ENCODE measurements at places on chromosomes 2 and 18. TPM values are rescaled to one million over a fixed set of nuclear protein-coding genes. Genes with fewer than 3 reads are reported as not detected.

DNA sequence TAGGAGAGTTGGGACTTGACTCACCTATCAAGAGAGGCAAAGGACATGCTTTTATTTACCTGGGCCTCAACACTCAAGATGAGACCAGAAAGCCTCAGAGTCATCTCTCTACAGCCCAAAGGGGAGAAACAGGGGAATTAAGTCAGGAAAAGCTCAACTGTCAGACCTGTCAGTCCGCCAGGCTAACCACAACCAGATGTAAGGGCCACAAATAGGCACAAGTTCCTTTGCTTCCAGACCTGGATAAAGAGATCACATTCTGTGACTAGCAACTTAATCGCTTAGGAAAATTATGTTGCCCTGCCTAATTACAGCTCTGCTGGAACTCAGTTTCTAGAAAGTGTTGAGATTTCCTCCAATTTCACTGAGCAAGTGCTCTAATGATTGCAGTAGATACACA, 67.9 kb downstream of the ANKRD44 start:
- DNase-seq = no peak

DNA sequence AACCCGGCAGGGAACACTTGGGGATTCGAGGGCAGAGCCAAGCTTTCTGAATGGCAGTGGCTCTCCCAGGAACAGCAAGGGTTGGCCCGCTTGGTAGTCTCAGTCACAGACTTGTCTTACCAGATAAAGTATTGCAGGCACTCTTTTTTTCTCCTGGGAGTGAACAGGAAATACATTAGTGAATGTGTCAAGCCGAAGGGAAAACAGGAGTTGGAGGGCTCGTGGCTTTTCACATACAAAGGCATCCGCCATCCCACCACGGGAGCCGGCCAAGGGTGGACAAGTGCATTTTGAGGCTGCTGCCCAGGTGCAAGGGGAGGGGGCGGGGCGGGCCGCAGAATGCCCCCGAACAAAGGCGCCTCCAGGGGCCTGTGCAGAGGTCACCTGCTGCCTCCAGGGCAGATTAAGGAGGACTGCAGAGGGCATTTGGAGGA, 163.3 kb upstream of the SIX3 start:
- DNase-seq = no peak

- no peak for DNase-seq
Measured at GRCh38 chr18:64119916-64120315, 29.0 kb downstream of the LINC00305 start.

GRCh38 chr2:221572219-221572820, at the start of gene EPHA4:
Gene EPHA4, minus strand, starts transcription at chr2:221572304. Its CDS starts 56 bp downstream, at chr2:221572248.
- peak; percentile 93 for DNase-seq

- DNase-seq = no peak
Measured at GRCh38 chr18:36314754-36315153, 17.2 kb downstream of the FHOD3 start.

GRCh38 chr18:22230471-22230945, 61.1 kb downstream of the GATA6 start:
- no peak for DNase-seq

DNA sequence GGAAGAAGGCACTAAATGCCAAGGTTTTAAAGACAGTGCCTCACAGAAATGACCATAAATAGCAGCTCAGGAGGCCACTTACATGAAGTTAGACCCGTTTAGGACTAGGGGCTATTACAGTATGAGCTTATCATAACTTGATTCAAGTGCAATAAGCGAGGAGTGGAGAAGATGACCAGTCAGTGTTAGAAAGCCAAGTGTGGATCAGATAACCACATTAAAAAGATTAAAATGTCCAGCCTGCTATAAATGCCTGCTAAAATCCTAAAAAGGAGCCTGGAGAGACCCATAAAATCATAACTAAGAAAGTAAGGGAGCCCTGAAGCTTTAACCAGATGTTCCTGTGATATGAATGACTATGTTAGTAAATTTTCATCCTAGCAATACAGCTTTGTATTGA, 117.5 kb upstream of the ZNF521 start:
- DNase-seq = no peak

DNA sequence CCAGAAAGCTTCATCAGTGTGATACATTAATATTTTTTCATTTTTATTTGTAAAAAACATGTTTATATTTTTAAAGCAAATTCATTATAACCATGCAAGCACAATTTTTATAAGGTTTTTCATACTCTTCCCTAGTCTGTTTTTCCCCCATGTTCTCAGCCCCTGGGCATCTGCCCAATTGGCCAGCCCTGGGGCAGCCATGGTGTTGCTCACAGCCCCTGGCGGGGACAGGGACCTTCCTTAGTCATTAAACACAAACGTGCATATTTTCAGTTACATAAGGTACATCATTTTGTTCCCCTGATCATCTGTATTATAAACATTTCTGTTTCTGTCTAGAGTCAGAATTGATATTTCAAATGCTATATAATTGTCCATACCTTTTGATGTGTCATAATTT, 150.0 kb downstream of the ESCO1 start:
- no peak for DNase-seq

Gene FASTKD1
- 44.4 TPM for total RNA-seq

Gene PTCD3
- 89.3 TPM for total RNA-seq

Gene INO80D
- 27.3 TPM for total RNA-seq
